Coronary artery (tissue), 2 donors: ENCODE measurements at places on chromosomes 12 and 14.

GRCh38 chr14:22319526-22320361 is 269.3 kb downstream of the DAD1 start:
- no peak for DNase-seq

- no peak for DNase-seq
Measured at GRCh38 chr14:35300228-35300627, 8.0 kb downstream of the PSMA6 start.

DNA sequence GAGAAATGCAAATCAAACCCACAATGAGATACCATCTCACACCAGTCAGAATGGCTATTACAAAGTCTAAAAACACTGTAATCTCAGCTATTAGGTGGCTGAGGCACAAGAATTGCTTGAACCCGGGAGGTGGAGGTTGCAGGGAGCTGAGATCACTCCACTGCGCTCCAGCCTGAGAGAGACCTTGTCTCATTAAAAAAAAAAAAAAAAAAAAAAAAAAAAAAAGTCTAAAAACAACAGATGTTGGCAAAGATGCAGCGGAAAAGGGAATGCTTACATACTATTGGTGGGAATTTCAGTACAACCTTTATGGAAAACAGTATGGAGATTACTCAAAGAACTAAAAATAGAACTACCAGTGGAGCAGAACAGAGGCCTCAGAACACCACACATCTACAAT is 19.0 kb upstream of the ATF7 start:
- no peak for DNase-seq

GRCh38 chr14:98853063-98853729 is 418.8 kb downstream of the BCL11B start:
- DNase-seq: peak; percentile 21

- DNase-seq: no peak
Measured at GRCh38 chr14:56659964-56660551, 80.5 kb downstream of the TMEM260 start.

DNA sequence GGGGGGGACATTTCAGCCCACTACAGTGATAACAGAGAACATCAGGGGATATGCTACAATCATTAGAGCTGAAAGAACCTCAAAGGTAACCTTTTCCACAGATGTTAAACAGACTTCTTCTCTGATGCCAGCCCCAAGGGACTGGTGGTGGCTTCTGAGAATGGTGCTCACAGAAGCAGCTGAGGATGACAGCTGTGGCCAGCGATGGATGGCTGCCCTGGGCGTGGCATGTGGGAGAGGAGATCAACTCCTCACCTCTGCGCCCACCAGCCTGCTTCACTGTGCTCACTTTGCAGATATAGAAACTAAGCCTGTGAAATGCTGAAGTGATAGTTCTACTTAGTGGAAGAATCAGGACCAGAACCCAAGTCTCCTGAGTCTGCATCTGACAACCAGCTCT is 33.0 kb downstream of the FOXN3 start:
- DNase-seq: peak; percentile 52
